ENCODE measurements at places on chromosomes 2 and 18.

- no peak for DNase-seq
Measured at GRCh38 chr2:74925361-74925786, 33.1 kb upstream of the POLE4 start.

- DNase-seq, result no peak
Measured at GRCh38 chr18:60411715-60412114, 39.1 kb upstream of the MC4R start.

GRCh38 chr2:30072250-30072842 lies 74.5 kb upstream of the YPEL5 start:
- no peak for DNase-seq

DNA sequence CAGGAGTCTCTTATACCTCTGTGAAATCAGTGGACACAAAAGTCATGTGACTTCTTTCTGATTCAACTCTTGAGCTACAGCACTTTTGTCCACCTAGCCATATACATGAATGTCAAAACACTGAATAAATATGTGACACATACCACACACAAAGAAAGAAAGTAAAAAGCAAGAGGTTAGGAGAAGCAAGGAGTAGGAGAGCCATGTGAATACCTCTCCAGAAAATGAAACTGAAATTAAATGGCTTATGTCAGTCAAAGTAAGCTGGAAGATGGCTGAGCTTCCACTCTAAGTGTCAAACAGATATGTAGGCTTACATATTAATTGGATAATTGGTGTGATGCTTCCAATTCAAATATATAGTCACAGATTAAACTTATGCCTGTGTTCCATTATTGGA lies 1050.5 kb downstream of the BCL11A start:
- no peak for DNase-seq

DNA sequence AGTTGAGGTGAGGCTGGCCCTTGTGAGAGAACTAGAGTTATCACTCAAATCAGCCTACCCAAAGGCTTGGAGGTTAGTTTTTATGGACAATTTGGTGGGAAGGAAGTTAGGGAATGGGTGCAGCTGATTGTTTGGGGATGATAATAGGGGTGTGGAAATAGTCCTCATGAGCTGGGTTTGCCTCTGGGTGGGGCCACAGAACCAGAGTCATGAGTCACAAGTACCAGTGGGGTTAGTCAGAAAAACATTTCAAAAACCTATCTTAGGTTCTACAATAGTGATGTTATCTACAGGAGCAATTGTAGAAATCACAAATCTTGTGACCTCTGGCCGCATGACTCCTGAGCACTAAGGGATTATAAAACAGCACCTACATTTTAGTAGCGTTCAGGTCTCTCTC lies 630.1 kb upstream of the PIK3C3 start:
- DNase-seq, result no peak

- no peak for DNase-seq
Measured at GRCh38 chr2:177279847-177280246, 15.3 kb upstream of the NFE2L2 start.

GRCh38 chr2:232439758-232440135 lies 16.2 kb upstream of the ALPI start:
- DNase-seq, result no peak

DNA sequence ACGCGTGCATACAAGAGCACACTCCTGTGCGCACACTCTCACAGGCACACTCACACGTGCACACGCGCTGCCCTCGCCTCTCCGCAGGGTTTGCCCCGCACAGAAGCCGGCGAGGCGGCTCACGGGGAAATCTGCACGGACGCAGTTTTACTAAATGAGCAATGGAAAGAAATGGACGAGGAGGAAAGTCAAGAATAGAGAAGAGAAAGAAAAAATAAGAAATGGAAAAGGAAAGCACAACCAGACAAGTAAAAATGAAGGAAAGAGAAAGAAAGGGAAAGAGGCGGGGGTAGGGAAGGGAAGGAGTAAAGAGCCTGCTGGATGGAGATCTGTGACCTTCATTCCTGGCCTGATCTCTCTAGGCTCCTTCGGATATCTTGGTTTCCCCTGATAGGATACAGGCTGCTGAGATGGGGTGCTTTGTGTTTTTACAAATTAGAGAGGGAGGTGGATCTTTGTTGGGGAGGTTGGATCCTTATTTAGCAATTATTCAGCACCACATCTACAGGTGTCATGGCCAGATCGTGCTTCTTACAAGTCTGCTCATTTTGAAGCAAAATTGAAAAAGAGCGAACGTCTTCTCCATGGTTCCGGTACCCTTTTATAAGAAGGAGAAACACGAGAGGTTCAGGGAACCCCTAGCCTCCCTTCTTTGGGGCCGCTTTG lies 693 bp upstream of the LRP2 start:
- DNase-seq, result no peak

DNA sequence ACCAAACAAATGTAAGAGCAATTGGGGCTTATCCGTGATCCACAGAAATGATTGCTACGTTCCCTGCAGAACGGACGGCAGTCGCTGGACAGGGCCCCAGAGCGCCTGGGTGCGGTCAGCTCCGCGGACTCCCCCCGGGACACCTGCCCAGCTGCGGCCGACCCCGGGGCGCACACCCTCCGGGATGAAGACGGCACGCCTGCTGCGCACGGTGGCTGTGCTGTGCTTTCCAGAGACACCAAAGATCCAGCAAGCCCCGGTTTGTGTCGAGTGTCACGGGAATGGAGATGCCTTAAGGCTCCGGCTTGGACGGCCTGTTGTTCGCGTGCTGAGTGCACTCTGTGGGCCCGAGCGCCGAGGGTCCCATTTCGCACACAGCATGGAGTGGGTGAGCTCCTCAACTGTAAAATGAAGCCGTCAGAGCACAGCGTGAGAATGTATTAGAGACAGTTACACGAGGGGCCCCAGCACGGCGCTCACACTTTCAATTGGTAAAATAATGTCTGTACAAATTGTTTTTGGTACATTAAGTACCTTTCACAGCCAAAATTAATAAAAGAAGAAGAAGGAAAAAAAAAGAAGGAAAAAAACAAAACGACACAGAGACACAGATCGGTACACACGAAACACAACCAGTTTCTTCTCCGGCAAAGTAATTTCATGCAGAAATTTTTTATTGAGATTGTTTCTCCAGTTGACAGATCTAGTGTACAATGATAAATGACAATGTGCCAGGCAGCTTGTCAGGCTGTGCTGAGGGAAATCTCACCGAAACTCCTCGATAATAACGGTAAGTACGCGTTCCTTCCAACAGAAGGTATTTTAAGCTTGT lies 615.8 kb upstream of the SALL3 start:
- DNase-seq, result no peak

GRCh38 chr18:28039078-28039477 lies 137.9 kb downstream of the CDH2 start:
- DNase-seq, result no peak
